ENCODE measurements at places on chromosomes 2 and 18. TPM values are rescaled to one million over a fixed set of nuclear protein-coding genes. Genes with fewer than 3 reads are reported as not detected.

C1GALT1C1L gene
- not detected for total RNA-seq

GKN2 gene
- not detected for total RNA-seq

NT5DC4 gene
- total RNA-seq: 2.1 TPM

SPEG gene
- total RNA-seq: 0.42 TPM

FZD7 gene
- total RNA-seq: 0.33 TPM

ACTR2 gene
- 493 TPM for total RNA-seq

GULP1 gene
- not detected for total RNA-seq

RNF152 gene
- 0.02 TPM for total RNA-seq

RTP5 gene
- 0.12 TPM for total RNA-seq

GRB14 gene
- not detected for total RNA-seq

PROM2 gene
- 0.12 TPM for total RNA-seq

STAT1 gene
- 85.1 TPM for total RNA-seq
